ENCODE measurements at places on chromosomes 3 and 15. TPM values are rescaled to one million over a fixed set of nuclear protein-coding genes. Genes with fewer than 3 reads are reported as not detected.

The SLCO3A1 gene
- 9.3 TPM for total RNA-seq

The MUC20 gene
- total RNA-seq: 2.5 TPM

The CCR3 gene
- total RNA-seq: not detected

The CYP1A2 gene
- not detected for total RNA-seq

The GABRR3 gene
- total RNA-seq: under 0.01 TPM

The CX3CR1 gene
- total RNA-seq: 5.9 TPM

The GPR62 gene
- 0.25 TPM for total RNA-seq

The CDCP1 gene
- 0.98 TPM for total RNA-seq

The CCDC14 gene
- total RNA-seq: 84.1 TPM

The OSTN gene
- 6.9 TPM for total RNA-seq
